NB4 (cell line): ENCODE measurements at places on chromosomes 11 and 22.

DNA sequence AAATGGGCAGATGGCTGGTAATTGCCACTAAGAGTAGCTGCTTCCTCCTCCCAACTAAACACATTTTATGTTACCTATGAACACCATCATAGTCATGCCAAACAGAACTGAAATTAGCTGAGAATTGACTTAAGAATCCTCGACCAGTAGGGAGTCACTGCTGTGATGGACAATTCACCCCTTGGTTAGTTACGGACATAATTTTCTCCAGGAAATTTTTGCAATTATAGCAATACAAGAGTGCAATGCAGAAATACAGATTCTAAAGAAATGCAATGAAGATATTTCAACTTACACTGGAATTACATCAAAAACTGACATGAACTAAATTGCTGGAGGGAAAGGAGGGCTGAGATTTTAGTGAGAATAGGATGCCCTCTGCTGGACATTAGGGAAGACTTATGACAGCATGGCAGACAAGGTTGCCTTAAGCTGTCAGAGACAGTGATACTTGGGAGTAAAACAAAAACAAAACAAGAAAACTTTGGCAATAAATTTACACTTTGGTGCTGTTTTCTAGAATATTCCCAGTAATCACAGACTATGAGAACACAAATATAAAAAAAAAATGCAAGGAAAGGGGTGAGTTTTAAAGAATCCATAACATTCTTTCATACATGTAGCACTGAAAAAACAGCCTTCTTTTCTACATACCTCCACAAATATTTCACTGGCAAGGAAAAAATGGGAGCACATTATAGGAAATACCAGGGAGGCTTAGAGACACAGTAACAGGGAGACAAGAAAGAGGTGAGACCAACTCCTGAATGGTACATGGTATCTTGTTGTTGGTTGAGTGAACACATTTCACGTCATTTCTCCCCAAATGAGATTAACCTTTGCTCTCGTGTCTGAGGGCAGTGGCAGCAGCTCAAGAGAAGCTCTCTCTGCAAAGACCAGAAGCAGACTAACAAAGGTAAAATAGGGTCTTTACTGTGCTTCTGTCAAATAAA lies 11.2 kb upstream of the PPP2R1B start:
- peak; percentile 79 for DNase-seq

GRCh38 chr11:31464436-31464835 lies 45.0 kb downstream of the IMMP1L start:
- DNase-seq = no peak

DNA sequence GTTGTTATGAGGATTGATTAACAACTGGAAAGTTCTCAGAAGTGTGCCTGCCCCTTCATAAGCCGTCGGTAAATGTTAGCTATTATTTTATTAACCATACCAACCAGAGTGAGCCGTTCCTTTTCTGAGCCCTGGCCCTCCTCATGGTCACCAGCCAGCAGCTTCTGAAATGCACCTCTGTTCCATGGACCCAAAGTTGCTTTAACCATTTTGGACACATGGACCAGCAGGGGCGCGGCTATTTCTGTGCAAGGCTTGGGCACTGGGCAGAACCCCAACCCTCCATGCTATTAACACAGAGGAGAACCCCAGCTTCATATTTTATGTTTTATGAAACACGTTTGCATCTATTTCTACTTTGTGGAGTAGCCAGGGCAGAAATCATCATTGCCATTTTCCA lies 18.6 kb upstream of the SCGB1A1 start:
- DNase-seq = no peak

DNA sequence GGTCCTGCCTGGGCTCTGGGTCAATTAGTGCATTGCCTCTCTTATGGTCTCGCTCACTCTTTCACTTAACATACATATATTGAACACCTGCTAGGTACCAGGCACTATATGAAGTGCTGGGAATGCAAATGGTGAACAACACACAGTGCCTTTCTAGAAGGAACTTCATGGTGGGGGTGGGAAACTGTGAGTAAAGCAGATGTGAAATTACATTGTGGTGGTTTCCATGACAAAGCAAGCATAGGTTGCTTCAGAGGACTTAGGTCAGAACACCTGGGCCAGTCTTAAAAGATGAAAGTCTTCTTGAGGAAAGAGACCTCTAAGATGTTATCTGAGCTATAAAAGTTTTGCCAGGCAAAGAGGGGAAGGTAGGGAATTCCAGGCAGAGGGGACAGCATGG lies 231.3 kb downstream of the BUD13 start:
- no peak for DNase-seq

- DNase-seq = no peak
Measured at GRCh38 chr11:1303973-1304372, 5.5 kb downstream of the TOLLIP start.

DNA sequence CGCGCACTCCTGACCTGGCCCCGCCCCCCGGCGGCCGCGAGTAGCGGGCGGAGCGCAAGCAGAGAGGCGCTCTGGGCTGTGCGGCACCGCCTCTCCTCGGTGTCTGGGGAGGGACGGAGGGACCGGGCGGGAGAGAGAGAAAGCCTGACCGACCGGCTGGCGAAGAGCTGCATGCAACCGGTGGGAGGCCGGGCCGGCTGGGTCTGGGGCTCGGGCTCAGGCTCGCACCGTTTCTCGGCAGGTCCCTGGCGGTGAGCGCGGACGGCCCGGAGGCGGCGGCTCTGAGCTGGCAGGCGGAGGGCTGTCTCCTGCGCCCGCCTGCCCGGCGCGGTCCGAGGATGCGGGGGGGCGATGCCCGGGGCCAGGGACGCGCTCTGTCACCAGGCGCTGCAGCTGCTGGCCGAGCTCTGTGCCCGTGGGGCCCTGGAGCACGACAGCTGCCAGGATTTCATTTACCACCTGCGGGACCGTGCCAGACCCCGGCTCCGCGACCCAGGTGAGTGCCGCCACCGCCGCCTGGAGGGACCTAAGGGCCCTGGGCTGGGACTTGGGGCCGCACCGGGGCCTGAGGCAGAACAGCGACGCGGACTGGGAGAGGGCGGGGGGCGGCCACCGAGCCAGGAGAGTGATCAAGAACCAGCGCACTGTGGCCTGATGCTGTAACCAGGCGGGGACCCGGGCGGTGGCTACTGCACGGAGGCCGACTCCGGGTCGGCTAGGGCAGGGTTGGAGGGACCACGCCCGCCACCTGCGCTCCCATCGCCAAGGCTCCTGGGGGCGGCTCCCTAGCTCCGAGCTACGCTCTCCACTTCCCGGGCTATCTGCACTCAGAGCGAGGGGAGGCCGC lies at the start of gene SYT9:
TSS of gene SYT9 (plus strand) at position 69 of the 847 bp plus-strand sequence. CDS start at position 352, 283 bp downstream.
- no peak for DNase-seq

DNA sequence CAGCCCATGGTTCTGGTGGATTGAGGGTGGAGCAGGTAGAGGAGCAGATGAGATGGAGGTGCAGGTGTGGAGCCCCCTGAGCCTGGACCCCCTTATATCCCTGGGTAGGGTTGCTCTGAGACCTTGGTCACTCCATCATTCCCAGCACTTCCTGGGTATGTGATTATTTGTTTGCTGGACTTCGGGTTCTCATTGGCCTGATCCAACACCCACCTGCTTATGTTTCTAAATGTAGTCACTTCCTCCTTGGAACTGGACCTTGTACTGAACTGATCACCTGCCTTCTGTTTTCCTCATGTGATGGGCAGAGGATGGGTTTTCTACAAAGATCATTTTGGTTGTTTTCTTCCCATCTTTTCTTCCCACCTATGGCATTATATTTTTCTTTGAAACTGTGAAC lies at the start of gene KRTAP5-4:
TSS of gene KRTAP5-4 (minus strand) at position 53 of the 400 bp plus-strand sequence. CDS start at position 8, 45 bp downstream.
- DNase-seq = no peak

DNA sequence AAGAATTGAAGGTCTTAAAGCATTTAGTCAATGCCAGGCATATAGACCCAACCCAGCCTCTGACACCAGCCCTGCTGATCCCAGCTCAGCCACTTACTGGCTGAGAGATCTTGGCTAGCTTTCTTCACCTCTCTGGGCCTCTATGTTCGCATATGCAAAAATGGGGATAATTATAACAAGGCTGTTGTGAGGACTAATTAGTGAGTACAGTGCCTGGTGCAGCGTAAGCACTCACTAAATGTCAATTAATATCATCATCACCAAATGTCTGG lies 10.5 kb downstream of the CHST1 start:
- DNase-seq = no peak

DNA sequence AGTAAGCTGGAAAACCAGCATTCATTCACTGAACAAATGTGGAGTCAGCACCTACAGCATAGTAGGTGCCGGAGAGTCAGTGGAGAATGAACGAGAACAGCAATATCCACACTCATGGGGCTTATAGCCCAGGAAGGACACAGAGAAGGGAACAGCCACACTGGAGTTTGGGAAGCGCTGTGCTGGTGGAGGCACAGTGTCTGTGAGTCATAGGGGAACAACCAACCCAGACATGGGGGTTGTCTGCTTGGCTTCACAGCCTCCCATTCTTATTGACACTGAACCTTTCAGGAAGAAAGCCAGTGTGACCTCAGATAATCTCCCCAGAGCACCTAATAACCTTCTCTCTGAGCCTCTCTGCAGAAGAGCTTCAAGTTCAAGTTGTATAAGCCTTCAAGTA lies 56.6 kb upstream of the UBASH3B start:
- DNase-seq = no peak

GRCh38 chr11:7604331-7604955 lies 68.9 kb downstream of the CYB5R2 start:
- no peak for DNase-seq

DNA sequence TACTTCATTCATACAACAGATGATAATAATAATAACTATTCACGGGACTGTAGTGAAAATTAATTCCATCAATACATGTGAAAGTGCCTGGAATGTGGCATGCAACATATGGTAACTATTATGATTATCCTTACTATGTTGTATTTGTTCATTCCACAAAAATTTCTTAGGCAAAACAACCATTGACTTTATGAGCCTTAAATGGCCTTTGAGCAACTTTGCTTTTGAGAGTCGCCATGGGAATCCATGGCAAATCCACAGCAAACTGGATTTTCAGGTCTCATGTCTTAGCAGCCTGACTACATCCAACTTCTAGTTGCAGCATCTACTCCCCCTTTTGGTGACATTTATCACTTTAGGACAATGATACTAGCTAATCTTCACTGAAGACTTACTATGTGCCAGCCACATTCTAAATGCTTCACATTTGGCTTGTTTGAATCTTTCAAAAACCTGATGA lies 56.8 kb downstream of the SLC1A2 start:
- no peak for DNase-seq

DNA sequence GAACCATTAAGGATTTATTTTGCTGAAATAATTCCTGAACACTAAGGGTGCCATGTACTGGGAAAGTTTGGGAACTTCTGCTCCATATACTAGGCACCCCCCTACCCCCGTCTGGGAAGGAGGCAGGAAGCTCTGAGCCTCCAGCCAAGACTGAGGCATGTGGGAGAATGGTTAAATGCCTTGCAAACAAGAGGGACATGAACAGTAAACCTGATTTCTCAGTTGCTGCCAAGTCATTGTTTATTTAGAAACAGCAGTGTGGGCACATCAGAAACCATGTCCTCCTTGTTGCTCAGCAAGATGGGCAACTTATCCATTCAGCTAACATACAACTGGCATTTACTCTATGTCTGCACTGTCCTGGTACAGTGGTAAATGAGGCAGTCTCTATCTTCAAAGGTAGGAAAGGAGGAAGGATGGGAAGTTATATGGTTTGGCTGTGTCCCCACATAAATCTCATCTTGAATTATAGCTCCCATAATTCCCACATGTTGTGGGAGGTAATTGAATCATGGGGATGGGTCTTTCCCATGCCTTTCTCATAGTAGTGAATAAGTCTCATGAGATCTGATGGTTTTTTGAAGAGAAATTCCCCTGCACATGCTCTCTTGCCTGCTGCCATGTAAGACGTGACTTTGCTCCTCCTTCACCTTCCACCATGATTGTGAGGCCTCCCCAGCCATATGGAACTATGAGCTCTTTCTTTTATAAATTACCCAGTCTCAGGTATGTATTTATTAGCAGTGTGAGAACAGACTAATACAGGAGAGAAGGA lies 459.1 kb downstream of the MIAT start:
- no peak for DNase-seq

- no peak for DNase-seq
Measured at GRCh38 chr11:11498195-11498594, 123.6 kb downstream of the GALNT18 start.

GRCh38 chr11:100932474-100933100 lies 197.0 kb downstream of the PGR start:
- peak; percentile 16 for DNase-seq

DNA sequence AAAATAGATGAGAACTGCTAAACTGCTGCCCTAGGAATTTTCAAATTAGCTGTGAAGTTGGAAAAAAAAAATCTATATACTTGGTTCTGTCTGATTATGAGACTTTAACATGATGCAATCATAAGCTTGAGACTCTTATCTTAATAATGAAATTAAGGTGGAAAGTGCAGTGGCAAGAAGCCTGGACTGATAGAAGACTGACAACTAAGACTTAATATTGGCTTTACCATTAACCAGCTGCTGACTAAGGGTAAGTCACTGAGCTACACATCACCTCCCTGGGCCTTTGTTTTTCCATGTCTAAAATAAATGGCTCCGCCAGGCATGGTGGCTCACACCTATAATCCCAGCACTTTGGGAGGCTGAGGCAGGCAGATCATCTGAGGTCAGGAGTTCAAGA lies 56.9 kb downstream of the SLC35F2 start:
- no peak for DNase-seq

- no peak for DNase-seq
Measured at GRCh38 chr11:73410627-73411026, 34.4 kb downstream of the RELT start.

GRCh38 chr11:128688031-128688713 lies 5.7 kb upstream of the FLI1 start:
- no peak for DNase-seq

DNA sequence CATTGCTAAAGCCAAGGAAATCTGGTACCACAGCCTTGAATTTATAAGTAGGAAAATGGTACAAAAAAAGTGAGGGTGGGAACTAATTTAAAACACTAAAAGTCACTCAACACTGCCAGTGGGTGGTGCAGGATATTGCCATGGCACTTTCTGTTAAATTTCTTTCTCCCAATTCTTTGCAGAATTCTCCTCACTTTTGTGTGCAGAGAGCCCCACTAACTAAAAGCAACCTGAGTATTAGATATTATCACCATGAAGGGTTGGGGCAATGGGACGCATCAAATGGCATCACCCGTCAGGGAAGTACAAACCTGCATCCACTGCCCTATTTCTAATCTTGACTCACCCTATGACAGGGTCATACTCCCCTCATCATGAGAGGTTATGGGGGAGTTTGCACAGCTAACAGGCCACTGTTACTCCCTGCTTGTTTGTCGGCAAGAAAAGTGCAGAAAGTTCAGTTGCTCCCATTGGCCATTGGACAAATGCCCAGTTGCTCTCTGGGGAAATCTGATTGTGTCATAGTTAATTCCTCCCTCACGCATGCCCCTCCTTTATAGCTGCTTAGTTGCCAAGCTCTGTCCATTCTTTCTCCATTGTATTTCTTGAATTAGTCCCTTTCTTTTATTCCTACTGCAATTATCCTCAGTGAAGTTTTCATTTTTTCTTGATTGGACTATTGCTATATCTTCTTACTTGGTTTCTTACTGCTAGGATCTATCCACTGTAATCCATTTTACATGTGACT lies 93.8 kb upstream of the BLID start:
- DNase-seq = peak; percentile 67
